ENCODE measurements at places on chromosomes 12 and 14.

DNA sequence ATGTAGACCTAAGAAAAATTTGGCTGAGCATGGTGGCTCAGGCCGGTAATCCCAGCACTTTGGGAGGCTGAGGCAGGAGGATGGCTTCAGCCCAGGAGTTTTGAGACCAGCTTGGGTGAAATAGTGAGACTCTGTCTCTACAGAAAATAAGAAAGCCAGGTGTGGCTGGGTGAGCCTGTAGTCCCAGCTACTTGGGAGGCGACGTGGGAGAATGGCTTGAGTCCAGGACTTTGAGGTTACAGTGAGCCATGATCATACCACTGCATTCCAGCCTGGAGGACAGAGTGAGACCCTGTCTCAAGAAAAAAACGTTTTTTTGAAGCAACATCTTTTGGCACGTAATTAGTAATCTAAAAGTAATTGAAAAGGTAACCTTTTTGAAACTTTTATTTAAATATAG, 70.9 kb downstream of the FERMT2 start:
- DNase-seq: no peak

GRCh38 chr12:121751034-121751433, 38.5 kb downstream of the TMEM120B start:
- DNase-seq: no peak

DNA sequence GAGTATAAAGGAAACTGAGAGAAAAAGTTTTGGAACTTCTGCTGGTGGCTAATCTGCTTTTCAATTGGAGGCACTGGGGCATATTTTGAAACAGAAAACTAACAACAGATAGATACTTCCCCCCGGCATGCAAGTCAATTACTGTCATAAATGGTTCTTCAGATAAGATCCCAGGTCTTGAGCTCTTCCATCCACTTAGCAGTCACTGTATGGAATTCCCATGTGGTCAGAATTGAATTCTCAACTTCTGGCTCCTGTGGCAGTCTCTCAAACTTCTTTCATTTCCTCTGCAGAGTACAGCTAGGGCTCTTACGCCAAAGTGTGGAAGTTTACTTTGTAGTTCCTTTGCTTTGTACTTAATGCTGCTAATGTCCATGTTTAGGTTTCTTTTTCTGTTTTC, 452.2 kb downstream of the IPO8 start:
- no peak for DNase-seq

GRCh38 chr12:24838531-24838950, 110.4 kb downstream of the BCAT1 start:
- DNase-seq: no peak

DNA sequence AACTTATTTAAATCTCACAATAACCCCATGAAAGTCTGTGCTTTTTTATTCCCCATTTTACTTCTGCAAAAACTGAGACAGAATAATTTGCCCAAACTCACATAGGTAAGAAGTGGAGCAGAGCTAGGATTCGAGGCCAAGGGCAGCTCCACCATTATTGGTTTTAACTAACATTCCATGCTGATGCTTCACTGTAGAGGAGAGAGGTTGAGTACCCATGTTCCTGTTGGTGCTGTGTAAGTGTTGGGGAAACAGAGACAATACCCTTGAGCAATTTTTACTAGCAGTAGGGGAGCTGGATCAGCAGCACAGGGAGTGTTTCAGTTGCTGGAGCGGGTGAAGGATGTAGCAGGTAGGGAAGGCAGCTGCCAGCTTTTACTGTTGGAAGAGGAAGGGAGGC, 21.1 kb downstream of the RASSF8 start:
- no peak for DNase-seq
